CD4-positive, alpha-beta T cell treated with Interleukin-17A for 4 hours (primary cell): ENCODE measurements at places on chromosomes 5 and 9.

- no peak for DNase-seq
Observed at GRCh38 chr5:99763021-99763774, 772.0 kb upstream of the FAM174A start.

GRCh38 chr9:84512493-84512892 is 157.0 kb upstream of the NTRK2 start:
- DNase-seq: no peak

DNA sequence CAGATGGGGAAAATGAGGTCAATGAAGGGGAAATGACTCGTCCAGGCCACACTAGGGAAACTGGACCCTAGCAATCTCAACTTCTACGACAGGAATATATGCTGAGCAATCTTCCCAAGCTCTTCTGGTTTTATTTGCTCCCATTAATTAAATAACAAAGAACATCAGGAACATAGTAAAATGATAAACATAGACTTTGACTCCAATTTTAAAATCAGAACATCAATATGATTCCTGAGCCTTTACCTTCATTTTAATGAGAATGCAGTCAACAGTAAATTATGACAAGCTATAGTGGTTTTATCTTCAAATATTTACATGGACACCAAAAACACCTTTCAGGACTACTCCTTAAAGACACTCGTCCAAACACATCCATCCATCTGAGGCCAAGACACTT is 74.2 kb upstream of the FRRS1L start:
- DNase-seq: no peak

DNA sequence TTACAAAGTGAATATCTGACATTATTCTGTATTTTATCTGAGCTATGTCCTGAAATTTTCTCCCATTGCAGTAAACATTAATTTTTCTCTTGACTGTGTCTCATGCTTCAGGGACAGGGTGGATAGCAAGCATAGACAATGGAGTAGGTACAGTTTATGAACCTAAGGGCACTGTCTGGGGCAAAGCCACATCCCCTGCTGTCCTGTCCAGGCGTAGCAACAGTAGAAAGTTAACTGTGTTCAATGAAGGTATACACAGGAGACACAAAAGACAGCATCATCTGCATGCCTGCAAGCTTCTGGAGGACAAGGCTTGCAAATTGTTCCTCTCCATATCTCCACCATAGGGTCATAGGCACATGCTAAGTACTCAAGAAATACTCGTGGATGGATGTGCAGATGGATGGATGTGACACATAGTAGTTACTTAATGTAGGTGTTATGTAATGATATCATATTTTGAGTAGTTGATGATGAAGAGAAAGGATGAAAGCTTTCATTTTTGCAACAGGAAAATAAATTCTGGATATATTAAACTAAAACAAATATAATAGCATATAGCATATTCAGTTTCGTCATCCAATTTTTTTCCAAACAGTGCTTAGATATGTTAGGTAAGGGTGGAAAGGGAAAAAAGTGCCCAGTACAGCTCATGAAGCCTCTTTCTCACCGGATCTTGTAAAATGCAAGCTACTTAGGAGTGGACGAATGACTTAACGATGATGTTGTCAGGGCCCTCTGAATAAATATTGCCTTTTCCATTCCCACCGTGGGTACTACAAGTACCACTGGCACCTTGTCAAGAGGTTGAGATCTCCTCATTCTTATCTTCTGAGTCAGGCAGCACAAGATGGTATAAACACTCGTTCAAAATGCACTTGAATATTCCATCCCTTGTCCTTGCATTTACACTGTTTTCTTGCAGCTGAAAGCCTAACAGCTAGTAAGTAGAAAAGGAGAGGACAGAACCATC is 19.9 kb upstream of the ZSWIM6 start:
- DNase-seq: no peak
